ENCODE measurements at places on chromosomes 13 and 19.

DNA sequence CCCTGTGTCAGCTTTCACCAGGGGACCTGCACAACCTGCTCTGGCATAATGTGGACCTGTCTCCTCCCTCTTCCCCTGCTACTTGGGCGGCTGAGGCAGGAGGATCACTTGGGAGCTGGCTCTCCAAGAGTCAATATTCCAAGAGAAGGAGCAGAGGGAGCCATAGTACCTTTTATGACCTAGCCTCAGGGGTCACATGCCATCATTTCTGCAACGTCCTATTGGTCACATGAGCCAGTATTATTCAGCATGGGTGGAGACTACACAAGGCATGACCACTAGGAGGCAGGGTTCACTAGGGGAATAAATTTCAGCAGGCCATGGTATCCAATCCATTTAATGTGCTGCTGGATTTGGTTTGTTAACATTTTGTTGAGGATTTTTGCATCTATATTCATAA is 12.0 kb upstream of the SHFL start:
- peak; percentile 64 for DNase-seq

DNA sequence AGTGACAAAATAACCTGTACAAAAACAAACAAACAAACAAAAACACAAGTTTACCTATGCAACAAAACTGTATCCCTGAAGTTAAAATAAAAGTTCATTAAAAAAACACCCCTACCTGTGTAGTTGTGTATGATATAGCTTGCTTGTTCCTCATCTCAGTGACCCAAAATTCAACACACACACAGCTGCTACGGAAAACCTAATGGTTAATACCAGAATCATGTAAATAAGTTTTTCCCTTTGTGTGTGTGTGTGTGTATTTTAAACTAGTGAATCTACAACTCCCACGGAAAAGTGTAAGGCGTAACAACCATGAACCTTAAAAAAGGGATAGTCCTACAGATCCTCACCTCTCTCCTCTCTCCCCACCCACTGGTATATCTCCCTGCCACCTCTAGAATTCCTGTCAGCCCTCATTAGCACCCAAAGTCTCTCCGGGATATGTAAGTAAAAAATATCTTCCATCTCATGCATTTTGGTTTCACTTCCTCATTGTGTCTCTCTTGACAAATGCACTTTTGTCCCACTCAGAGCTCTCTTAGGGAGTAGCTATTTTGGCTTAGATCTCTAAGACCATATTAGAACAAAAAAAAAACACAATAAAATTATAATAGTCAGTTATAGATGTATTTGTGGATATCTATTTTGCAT is 2236.5 kb downstream of the PCDH9 start:
- DNase-seq: no peak

DNA sequence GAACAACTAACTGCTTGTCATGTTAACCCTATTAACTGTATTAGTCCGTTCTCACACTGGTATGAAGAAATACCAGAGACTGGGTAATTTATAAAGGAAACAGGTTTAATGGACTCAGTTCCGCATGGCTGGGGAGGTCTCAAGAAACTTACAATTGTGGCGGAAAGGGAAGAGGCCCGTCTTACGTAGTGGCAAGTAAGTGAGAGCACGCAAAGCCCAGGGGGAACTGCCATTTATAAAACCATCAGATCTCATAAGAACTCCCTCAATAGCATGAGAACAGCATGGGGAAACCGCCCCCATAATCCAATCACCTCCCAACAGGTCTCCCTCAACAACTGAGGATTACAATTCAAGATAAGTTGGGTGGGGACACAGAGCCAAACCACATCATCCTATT is 34.7 kb downstream of the PHF11 start:
- no peak for DNase-seq

DNA sequence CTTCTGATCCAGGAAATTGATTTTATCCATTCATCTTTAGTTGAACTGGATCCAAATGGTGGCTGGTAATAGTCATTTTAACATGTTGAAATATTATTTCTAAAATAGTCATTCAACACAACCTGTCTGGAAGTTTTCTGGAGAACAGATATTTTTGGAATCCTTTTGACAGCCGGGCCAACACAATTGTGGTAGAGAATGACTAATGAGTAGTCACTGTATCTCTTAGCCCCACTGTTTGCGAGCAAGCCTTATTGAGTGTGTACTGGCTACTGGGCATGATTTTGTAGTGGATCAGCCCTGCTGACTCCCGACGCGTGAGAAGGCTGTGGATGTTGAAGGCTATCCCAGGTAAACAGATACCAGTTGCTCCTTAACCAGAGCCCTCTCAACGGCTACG is 383.4 kb downstream of the ZNF536 start:
- no peak for DNase-seq

DNA sequence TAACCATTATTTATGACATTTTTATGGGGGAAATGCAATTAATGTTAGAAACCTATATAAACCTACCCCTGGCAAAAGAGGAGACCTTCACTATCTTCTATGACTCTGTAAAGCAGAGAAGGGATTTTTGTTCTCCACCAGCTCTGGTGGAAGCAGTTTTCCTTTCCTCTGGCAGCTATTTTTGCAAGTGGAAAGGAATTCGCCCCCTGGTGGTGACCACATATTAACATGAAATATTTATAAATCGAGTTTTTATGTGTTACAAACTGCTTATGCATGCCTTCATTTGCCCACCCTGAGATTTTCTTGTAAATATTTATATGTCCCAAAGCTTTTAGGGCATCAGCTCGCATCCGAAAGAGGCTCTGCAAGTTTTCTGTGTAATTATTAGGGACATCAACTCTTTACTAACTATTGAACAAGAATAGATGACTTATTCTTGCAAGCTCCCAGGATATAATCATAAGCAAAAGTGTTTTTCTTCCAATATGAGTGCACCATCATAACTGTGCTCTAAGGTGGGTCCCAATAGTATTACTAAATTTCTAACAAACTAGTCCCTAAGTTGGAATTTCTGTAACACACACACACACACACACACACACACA is 62.4 kb downstream of the SERTM1 start:
- peak; percentile 15 for DNase-seq

DNA sequence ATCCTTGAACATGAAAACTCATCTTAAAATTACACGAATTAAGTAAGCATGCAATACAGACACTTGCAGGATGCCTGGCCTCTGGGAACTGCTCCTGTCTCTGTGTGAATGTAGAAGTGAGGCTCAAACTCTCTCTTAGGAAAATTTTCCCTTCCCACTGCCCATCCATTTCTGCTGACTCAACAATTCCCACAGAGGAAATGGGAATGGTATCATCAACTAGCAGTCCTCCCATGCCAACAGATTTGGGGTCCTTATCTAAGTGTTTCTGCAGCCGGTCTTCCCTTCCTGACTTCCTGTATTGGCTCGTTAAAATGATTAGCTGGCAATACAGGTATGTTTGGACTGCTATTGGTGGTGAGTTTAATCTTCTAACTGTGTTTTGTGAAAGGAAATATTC is 85.8 kb downstream of the DOCK9 start:
- DNase-seq: no peak

- no peak for DNase-seq
Measured at GRCh38 chr19:54469496-54469934, 3.6 kb downstream of the CDC42EP5 start.

- DNase-seq: no peak
Measured at GRCh38 chr13:68369739-68370138, 1139.6 kb upstream of the PCDH9 start.

GRCh38 chr19:51503286-51503817 is 1.8 kb upstream of the SIGLEC12 start:
- no peak for DNase-seq

- no peak for DNase-seq
Measured at GRCh38 chr13:46773541-46773940, 23.4 kb downstream of the ESD start.

DNA sequence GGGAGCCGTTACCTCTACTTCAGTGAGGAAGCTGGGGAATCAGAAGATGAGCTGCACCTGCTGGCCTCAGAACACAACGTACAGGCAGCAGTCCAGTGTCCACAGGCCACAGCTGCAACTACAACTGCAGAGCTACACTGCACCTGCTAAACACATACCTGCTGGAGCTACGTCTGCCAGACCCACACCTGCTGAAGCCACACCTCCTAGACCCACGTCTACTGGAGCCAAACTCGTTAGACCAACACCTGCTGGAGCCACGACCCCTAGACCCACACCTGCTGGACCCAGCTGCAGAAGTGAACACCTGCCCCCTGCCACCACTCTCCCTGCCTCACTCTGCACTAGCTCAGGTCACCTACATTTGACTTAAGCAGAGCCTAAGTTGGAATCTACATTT is 169.9 kb downstream of the USP12 start:
- no peak for DNase-seq

- DNase-seq: peak; percentile 27
Measured at GRCh38 chr19:35828692-35829301, 16.2 kb upstream of the PRODH2 start.

GRCh38 chr13:62337109-62337880 is 921.6 kb upstream of the PCDH20 start:
- DNase-seq: no peak

DNA sequence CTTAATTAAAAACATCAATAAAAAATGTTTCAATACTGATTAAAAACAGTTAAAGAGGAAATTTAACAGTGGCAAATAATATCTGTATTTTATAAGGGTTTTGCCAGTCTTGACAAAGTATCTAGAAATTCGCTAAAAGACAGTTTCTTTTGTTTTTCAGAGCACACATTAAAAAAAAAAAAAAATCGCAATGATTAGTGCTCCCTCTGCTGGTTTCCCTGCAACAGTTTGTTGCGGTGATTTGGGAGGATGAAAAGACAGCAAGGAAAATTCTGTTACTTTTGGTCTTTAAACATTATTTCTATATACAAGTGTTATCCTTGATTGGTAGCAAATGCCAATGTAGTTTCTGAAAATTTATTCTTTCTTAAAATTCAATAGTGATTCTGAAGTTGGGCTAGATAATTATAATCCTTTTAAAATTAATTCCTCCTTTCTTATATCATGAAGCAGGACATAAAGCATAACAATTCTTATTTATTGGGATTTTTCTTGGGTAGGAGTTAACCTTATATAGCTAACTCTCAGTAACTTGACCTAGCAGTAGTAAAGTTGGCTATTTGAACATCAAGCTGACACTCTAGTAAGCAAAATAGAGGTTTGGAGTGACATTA is 23.1 kb upstream of the SPRY2 start:
- no peak for DNase-seq

DNA sequence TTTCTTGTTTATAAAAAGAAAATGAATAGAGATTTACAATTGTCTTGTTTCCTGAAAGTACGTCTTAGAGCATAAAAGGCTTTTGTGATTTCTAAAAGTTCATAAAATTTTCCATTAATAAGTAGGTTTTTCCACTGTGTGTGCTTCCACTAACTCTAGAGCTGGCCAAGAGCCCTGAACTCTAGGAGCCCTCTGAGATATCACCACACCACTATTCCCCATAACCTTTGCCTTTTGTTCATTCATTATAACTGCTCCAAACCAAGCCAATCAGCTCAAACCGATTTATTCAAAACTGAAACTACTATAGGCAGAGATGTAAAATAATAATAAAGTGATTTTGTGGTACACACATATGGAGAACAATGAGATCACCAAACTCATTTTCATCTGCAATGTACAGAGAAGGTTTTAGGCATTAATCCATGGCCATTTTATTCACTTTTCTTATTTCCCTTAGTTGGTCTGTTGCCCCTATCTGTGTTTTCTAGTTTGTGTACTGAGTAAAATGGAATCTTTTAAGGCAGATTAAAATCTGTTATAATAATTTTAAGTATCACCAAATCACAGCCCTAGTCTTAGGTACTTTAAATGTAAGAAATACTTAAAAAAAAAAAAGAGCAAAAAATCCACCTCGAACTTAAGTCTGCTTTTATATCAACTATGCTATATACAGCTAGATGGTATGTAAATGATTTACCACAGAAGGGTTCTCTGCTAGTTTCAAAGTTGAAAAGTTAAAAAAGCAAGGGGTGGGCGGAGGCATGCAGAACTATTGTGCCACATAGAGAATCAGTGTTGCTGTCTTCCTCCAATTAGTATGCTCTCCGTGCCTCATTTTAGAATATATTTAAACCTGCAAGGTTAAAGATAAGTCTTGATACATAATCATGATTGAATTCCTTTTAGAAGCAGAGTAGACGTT is 311.3 kb downstream of the KLF12 start:
- no peak for DNase-seq

- DNase-seq: no peak
Measured at GRCh38 chr13:29800687-29801086, 49.7 kb downstream of the UBL3 start.

DNA sequence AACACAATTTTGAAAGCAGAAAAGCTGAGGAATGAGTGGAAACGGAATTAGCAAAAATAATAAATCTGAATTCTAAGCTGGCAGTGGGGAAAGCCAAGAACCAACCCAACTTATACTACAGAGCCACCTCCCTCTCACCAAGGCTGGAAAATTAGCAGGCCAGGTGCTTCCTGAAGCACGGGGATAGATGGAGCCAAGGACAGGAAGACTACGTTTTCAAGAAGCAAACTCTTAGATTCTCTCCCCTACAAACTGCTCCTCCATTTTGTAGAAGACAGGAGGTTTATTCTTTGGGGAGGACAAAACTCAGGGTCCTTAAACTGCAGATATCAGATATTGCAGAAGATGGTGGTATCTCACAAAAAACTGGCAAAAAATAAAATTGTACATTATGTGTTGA is 8.8 kb downstream of the CCDC70 start:
- no peak for DNase-seq

DNA sequence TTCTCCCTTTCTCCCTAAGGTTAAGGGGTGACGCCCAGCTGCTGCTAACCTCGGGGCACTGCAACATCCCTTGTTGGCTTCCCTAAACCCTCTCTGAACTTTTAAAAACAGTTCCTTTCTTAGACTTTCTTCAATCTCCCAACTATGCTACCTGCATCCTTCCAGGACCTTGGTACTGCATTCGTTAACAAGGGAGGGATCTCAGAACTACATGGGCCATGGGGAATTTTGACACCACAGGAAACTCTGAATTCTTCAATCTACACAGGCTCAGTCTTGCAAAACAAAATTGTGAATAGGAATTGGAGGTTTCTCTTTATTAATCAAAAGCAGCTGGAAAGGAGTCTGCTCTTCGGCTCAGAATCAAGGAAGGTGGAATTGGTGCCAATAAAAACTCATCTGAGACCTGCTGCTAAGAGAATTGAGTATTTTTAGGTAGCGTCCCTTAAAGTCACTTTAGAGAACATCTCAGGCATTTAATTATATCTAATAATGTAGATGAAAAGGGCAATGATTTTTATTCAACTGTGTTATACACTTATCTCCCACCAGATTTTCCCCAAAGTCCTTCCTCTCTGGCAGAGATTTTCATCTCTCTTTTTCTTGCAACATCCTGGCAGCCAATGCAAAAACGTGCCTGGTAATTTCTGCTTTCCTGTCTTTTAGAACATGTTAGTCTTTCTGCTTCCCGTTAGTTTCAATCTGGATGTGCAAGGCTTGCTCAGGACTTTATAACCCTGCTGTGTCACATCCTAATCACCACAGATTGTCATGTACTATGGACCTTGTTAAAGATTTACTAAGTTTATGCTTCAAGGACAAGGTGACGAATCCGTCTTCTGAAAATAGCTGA is 69.1 kb upstream of the SLC15A1 start:
- DNase-seq: no peak

All from CD4-positive, alpha-beta T cell treated with Interleukin-2 at 100 ng/mL for 4 hours (primary cell).